ENCODE measurements at places on chromosomes 4 and X. TPM values are rescaled to one million over a fixed set of nuclear protein-coding genes. Genes with fewer than 3 reads are reported as not detected.
A peak's percentile ranks its signal among the peaks of the same experiment; 100 is the strongest.

Gene ZDHHC15
- 1.5 TPM for total RNA-seq

Gene ITIH6
- 0.04 TPM for total RNA-seq

Gene CHM
- total RNA-seq = 18.1 TPM

- DNase-seq = no peak
Measured at GRCh38 chr4:101135371-101136010, 211.8 kb downstream of the PPP3CA start.

DNA sequence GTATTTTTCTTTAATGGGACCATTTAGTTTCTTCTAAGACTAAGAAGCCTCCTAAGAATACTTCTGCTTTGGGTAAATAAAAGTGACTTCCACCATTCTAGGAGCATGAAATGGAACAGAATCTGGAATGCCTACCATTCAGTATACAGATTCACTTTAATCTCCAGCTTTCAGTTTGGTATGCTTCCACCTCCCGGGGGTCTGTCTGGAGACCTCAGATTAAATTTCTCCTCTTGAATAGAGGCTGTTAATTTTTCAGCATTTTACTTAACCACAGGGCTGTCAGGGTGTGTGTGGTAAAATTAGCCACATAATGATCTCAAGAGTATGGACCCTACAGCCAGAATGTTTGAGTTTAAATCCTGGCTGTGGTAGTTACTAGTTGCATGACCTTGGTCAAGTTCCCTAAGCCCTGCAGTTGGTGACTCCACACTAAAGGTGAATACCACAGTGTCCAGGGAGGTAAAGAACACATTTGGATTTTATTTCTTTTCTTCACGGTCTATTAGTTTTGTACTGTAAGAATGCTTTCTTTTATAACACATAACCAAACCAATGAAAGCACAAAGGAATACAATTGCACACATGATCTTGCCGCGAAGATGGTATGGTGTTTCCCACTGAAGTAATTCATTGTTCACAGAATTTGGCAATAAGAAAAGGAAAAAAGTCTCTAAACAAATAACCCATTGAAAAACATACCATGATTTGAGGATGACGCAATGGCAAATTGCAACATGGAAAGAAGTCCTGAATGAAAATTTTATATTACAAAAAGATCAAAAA, 37.3 kb upstream of the TRIM2 start:
- no peak for DNase-seq

DNA sequence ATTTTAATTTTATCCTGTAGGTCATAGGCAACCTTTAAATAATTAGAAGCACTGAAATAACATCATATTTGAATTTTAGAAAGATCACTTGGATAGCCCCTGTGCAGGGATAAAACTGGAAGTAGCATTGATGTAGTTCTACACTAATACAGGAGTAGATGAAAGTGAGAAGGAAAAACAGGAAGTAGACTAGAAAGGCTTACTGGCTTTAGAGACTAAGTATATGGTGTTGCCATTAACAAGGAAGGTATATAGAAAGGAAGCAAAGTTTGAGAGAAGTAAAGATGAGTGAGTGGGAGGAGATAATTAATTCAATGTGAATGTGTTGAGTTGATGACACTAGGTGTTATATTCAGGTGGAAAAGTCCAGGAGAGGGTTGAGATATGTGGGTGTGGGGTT, 73.1 kb upstream of the EPGN start:
- no peak for DNase-seq

GRCh38 chrX:107565931-107566603, 62.2 kb upstream of the PRPS1 start:
- DNase-seq = peak; percentile 30

DNA sequence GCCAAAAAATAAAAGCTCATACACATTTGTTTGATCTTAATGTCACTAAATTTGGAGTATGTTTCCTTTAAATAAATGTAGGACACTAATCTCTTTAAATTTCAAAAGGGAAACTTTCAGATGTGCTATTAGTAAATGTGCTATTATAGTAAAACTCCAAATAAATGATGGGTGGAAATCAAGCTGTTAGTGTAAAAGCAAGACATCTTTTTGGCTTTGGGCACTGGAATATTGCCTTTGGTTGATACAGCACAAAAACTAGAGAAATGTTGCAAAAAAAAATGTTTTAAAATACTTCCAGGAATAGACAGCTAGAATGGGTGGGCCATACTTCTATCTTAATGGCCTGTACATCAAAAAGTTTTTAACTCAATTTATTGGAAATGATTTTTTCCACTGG, 151.6 kb downstream of the FBXO8 start:
- no peak for DNase-seq

GRCh38 chrX:19579485-19579884, 64.2 kb upstream of the MAP3K15 start:
- DNase-seq = no peak

- no peak for DNase-seq
Measured at GRCh38 chrX:10206317-10206716, 49.5 kb downstream of the CLCN4 start.

GRCh38 chrX:72297953-72298730, 7.6 kb downstream of the CITED1 start:
- peak; percentile 33 for DNase-seq

DNA sequence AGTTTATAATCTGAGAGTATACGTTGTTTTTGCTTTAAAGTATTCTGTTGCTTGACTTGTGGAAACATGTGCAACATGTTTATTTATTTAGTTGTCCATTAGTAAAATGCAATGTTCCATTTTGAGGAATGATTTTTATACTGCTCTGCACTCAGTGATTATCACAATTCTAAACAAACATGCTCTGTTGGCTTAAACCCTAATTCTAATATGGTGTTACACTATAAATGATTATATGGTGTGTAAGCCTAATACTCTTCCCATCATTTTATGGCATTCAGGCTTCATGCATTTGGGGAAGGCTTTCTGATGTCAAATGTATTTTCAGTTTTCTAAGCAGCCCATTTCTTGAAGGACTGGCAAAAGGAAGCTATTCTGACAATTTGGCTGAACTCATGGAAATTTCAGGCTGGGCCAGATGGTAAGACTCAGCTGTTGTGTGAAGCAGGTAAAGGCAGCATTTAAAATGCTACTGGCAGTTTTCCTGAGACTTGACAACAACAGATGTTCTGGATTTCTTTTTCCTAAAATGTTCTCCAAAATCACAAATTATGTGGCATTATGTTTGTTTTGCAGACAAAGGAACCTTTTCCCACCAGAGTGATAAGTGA, 336.7 kb upstream of the GNPDA2 start:
- no peak for DNase-seq

- no peak for DNase-seq
Measured at GRCh38 chrX:56382278-56382677, 150.1 kb downstream of the KLF8 start.
